ENCODE measurements at places on chromosomes 3 and 15.

DNA sequence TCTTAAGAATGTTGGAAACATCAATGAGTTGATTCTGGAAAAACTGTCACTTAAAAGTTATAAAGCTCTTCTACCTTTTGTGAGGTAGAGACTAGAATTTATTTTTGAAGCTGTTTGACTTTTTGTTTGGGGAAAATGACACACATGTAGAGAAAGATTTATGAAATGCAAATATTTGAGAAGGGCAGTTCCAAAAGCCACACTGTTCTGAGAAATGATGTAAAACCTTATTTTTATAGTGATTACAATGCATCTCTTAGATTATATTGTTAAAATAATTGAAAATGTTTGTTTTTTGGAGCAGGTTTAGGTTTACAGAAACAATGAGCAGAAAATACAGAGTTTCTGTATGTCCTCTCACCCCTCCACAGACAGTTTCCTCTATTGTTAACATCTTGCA lies 116.1 kb upstream of the CMC1 start:
- DNase-seq, result no peak

GRCh38 chr3:152083135-152083534 lies 185.6 kb upstream of the MBNL1 start:
- no peak for DNase-seq

- no peak for DNase-seq
These were observed 420 bp downstream of the SLC27A2 start for GRCh38 chr15:50182219-50183013.

GRCh38 chr3:195698647-195699387 lies 22.0 kb upstream of the MUC20 start:
- DNase-seq, result no peak

DNA sequence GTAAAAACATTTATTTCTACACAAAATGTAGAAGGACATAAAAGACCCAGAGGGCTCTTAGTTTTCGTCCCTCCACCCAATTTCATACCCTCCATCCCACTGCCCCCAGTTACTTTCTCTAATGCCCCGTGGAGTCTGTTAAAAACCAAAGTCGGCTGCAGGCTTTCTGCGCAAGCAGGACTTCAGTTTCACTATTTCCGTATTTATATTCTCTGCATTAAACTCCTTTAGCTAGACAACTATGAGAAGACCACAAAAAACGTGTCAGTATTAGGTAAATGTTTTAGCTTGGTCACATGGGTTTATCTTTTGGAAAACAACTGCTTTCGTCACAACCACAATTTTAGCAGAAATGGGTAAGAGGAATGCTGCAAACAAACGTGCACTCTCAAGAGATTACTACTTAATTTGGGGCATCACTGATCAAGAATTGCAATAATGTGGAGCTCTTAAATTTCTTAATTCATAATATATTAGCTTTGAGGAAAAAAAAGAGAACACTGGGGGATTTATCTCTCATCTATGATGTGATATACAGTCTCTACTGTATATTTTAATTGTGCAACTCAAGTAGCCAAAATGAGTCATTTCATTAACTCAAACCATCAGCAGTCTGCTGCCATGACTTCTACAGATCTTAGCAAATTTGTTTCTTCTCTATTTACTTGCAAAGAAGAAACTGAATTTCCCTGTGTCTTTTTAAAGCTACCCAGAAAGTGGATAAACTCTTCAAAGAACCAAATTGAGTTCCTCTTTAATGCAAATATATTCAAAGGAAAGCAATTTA lies 740 bp upstream of the NSMCE3 start:
- DNase-seq, result no peak

DNA sequence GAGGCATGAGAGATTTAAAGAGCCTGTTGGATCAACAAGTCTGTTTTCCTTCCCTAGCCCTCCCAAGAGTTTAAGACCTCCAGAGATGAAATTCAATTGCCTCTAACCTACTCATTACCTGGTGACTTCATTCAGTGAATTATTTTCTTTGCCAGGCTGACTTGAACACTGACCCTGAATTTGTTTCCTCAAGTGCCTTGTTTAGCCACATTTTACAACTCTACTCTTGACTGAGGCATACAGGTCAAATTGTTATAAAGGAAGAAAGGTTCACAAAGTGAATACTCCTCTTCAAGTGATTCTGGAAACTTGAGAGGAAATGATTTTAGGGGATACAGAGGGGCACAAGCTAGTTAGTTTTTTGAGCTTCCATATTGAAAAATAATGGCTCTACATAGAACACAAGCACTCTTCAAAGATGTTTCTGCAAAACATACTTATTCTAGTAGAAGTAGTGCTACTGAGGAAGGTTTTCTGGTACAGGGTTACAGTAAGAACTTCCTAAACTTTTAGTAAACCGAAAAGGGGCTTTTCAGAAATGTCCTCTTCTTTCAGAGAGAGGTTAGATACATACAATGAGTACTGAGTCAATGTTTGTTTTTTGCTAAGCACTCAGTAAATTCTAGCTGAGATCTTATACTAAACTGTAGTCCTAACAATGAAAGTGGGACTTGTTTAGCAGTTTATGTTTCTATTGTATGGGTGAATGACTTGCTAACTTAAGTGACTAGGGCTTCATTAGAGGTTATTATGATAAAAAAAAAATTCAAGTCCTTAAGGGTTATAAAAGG lies 137.4 kb upstream of the SATB1 start:
- DNase-seq, result no peak

DNA sequence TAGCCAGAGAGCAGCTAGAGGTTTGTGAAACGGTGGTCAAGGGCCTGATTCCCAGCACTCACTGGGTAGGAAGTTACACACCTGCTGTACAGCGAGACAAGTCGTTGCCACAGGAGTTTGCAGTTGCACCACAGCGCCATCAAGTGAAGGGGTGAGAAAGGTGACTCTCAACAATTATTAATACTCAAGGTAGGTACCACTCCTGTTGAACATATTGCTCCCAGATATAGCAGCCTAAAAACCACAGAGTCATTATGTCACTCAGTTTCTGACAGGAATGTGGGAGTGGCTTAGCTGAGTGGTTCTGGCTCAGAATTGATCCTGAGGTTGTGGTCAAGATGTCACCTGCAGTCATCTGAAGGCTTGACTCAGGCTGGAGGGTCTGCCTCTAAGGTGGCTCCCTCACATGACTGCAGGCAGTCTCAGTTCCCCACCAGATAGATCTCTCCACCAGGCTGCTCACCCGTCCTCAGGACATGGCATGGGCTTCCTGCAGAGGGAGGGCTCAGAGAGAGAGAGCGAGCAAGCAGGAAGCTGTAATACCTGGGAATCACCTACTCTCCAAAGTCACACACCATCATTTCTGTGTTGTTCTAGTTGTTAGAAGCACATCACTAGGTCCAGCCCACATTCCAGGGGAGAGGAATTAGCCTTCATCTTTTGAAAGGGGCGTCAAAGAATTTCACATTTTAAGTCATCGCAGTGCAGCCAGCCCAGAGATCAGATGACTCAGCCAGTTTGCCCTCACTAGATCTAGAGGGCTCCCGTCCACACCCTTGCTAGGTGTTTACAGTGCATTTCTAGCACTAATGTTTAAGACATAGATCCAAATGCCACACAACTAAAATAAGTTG lies 17.0 kb upstream of the ANO10 start:
- no peak for DNase-seq

DNA sequence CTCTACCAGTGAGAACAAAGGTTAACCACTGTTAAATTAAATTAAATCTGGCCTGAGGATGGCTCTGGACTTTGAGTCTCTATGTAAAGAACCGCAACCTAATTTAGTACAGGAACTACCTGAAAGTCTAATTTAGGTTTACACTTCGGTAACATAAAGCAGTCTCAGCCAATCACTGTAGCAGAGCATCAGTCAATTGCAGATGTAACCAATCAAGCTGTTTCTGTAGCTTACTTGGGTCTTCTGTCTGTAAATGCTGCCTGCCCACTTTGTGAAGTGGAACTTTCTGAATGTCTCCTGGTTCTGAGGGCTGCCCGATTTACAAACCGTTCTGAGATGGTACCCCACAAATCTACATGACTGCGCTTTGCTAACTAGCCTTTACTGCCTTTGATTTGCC lies 39.1 kb upstream of the RASGRP1 start:
- DNase-seq, result no peak

DNA sequence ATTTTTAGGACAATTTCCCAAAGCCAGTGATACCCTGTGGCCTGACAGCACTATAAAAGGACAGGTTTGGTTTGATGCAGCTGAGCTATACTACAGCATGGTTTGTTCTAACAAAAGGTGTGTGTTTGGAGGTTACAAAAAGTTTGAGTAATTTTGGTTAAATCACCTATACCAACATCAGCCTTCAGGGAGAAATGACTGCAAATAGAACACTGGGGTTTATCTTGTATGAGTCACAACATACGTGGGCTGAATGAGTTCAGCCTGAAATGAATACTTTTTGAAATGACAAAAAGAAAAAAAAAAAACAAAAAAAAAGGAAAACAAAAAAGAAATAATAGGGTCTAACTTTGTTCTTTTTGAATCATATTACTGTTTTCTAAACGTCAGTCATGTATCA lies 345.7 kb downstream of the CNTN3 start:
- no peak for DNase-seq

DNA sequence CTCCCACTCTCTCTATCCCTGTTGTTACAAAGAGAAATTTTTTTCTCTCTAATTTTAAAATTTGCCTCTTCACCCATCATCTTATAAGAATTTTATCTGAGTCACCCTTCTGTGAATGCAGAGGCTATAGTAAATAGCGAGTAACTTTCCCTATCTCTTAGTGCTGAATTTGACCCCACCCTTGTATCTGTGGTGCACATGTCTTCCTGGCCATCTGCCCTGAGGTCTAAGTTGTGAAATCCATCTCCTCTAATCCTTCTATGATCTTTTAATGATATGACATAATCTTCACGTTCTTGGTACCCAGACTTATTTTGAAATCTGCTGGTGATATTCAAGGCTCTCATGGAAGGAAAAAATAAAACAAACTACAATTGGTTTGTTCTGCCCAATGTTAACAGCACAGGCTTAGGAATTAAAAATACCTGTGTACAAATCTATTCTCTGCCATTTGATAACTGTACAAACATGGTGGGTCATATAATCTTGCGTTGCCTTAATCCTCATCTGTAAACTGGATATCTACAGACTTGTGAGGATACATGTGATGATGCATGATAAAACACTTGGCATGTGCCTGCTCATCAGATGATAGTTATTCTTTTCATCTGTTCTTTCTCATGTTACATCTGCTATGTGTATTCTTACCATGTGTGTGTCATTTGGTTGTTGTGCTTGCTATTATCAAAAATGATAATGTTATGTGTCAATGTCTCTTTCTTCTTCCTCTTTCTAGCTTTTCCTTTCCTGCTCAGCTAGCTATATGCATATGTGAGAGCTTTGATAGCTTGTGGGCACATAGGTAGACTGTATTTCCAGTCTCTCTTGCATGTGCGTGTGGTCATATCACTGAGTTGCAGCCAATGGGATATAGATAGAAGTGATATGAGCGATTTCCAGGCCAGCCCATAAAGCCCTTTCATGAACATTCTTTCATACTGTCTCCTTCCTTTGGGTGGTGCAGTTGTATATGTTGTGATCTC lies 13.7 kb upstream of the CCR3 start:
- no peak for DNase-seq

All from LNCaP clone FGC (cell line).